Effector memory CD8-positive, alpha-beta T cell (primary cell): ENCODE measurements at places on chromosomes 4 and X.
A peak's percentile ranks its signal among the peaks of the same experiment; 100 is the strongest.

DNA sequence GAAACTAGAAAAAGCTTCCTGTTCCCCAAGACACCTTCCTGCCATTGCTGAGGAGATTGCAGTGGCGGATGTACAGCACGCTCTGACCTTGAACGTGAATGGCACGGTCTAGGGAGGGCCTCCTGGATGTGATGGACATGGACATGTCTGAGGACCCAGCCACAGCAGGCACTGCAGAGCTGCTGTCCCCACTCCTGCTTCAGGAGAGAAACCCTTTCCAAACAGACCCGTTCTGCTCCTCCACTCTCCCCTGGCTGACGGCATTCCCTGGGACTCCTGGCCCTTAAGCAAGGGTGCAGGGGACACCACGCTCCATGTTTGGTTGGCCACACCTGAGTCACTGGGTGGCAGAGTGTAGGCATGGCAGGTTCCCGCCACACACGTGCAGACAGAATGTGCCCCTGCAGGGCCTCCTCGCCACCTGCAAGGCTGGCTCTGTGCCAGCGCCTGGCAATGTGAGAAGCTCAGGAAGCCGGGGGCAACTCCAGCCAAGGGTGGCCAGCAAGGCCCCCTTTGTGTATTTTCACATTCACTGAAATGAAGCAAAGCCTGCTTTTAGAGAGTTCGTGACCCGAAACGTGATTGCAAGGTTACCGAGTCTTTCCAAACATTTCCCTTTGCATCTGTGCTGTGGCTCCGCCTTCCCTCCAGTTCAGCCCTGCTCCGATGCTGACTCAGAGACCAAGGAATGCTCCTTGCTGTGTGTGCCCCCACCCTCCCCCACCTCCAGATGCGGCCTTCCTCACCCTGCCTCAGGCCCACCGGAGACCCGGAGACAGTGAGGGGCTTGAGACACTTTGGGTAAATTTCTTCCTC, 46.1 kb downstream of the HTRA3 start:
- H3K4me1 ChIP-seq: no peaks in the 10 kb centered on the region
- H3K36me3 ChIP-seq: no peaks in the 10 kb centered on the region
- no peak overlapping the region for H3K4me3 ChIP-seq

GRCh38 chr4:173793937-173794510, 264.0 kb upstream of the HAND2 start:
- H3K4me3 ChIP-seq: no peak overlapping the region
- no peak overlapping the region for H3K27ac ChIP-seq
- DNase-seq: no peak
- no peaks in the 10 kb centered on the region for H3K27me3 ChIP-seq
- H3K36me3 ChIP-seq: no peaks in the 10 kb centered on the region

DNA sequence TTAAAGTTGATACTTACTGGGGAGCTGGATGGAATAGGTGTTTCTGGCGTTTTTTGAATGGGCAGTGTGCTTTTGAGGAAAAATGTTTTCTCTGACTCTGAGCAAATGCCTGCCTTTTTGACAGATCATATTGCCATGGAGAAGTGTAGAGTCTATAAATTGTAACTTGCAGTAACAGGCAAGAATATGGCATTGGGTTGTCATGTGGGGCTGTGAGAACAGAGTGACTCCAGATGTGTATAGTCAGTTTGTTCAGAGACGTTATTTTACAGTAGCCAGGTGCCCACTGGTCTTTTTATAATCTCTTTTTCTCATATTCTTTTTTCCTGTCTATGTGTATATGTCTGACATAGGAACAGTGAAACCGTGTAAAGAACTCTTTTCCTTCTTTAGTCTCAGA, 40.8 kb downstream of the RAPGEF2 start:
- H3K4me3 ChIP-seq: no peak overlapping the region
- H3K36me3 ChIP-seq: peaks cover under 1% of the 10 kb centered on the region
- H3K27ac ChIP-seq: no peak overlapping the region
- no peaks in the 10 kb centered on the region for H3K27me3 ChIP-seq
- DNase-seq: no peak
- H3K4me1 ChIP-seq: peaks cover 30% of the 10 kb centered on the region

DNA sequence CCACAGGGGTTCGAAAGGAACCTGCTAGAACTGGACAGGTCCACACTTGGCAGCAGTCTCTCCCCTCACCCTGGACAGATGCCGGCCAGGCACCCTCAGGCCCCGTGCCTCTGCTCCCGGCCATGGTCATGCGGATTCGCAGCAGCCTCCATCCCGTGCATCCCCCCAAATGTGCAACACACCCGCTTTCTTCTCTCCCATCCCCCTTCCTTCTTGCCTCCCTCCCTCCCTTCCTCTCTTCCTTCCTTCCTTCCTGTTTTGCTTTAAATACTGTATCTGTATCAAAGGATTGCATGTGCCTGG, 35.0 kb upstream of the HMX1 start:
- no peak overlapping the region for H3K27ac ChIP-seq
- peaks cover 2% of the 10 kb centered on the region for H3K4me1 ChIP-seq
- DNase-seq: no peak
- H3K4me3 ChIP-seq: no peak overlapping the region

GRCh38 chr4:105546086-105546485, 6.3 kb upstream of the ARHGEF38 start:
- peaks cover 12% of the 10 kb centered on the region for H3K27me3 ChIP-seq
- H3K4me1 ChIP-seq: no peaks in the 10 kb centered on the region
- no peak for DNase-seq
- no peak overlapping the region for H3K4me3 ChIP-seq

DNA sequence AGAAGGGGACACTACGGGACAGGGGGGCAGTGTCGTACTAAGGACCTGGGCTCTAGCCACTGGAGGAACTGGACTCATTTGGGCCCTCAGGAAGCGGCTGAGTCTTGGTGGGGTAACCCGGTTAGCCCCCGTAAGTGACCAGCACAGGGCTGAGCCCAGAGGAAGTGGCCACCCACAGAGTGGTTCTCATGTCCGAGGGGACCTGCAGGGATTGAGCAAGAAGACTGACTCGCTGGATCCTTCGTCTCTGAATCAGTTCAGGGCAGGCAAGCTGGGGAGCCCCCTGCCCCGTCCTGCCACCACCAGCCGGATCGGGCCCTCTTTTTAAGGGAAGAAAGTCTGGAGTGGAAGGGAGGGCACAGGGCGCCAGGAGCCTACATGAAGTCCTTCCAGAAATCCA, 719 bp upstream of the BGN start:
- H3K27me3 ChIP-seq: no peaks in the 10 kb centered on the region
- H3K4me3 ChIP-seq: no peak overlapping the region
- H3K27ac ChIP-seq: no peak overlapping the region
- no peak for DNase-seq
- H3K36me3 ChIP-seq: no peaks in the 10 kb centered on the region

GRCh38 chr4:85496933-85497332, 22.0 kb downstream of the ARHGAP24 start:
- no peak overlapping the region for H3K4me3 ChIP-seq
- H3K36me3 ChIP-seq: no peaks in the 10 kb centered on the region
- DNase-seq: no peak
- H3K4me1 ChIP-seq: no peaks in the 10 kb centered on the region
- H3K27me3 ChIP-seq: no peaks in the 10 kb centered on the region

DNA sequence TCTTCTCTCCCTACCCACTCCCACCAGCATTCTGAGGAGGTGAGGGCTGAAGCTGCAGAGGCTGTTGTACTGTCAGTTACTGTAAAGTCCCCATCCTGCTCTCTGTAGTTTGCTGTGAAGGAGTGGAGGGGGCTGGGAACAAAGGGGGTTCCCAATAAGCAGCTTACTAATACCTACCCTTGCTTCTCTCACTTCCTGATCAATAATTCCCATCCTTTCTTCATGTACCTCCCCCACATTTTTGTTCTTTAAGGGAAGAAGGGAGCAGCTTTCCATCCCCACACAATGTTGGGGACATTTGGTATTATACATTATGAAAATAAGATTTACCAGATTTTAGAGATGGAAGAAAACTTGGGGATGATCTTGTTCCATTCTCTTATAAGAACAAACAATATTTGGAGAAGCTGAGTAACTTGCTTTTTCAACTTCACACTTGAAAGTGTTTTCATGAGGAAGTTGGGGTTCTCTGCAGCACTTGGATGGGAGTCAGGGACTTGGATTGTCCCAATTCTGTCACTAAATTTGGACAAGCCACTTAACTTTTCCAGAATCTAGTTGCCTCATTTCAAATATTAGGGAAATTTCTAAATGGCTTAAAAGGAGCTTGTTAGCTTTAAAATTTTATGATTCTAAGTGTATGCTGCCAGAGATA, 5.4 kb downstream of the TBC1D1 start:
- peaks cover 10% of the 10 kb centered on the region for H3K36me3 ChIP-seq
- DNase-seq: no peak
- H3K27me3 ChIP-seq: no peaks in the 10 kb centered on the region
- no peak overlapping the region for H3K4me3 ChIP-seq
- peaks cover 57% of the 10 kb centered on the region for H3K4me1 ChIP-seq
- H3K27ac ChIP-seq: no peak overlapping the region

- H3K27me3 ChIP-seq: no peaks in the 10 kb centered on the region
- H3K4me1 ChIP-seq: no peaks in the 10 kb centered on the region
- no peaks in the 10 kb centered on the region for H3K36me3 ChIP-seq
- H3K27ac ChIP-seq: no peak overlapping the region
- DNase-seq: no peak
- H3K4me3 ChIP-seq: no peak overlapping the region
Measured at GRCh38 chrX:26597981-26598380, 382.0 kb downstream of the MAGEB5 start.

GRCh38 chr4:48337731-48338130, 3.6 kb upstream of the SLAIN2 start:
- peaks cover 13% of the 10 kb centered on the region for H3K36me3 ChIP-seq
- H3K27ac ChIP-seq: no peak overlapping the region
- H3K4me1 ChIP-seq: peaks cover 18% of the 10 kb centered on the region
- no peak overlapping the region for H3K4me3 ChIP-seq
- no peak for DNase-seq

GRCh38 chr4:136985683-136986082, 546.6 kb downstream of the PCDH18 start:
- no peaks in the 10 kb centered on the region for H3K36me3 ChIP-seq
- no peak overlapping the region for H3K4me3 ChIP-seq
- DNase-seq: no peak
- no peak overlapping the region for H3K27ac ChIP-seq
- H3K27me3 ChIP-seq: no peaks in the 10 kb centered on the region

- H3K4me3 ChIP-seq: no peak overlapping the region
- DNase-seq: no peak
- no peak overlapping the region for H3K27ac ChIP-seq
Measured at GRCh38 chr4:86033171-86033570, 326.7 kb downstream of the MAPK10 start.

- H3K27me3 ChIP-seq: peaks cover 19% of the 10 kb centered on the region
- H3K36me3 ChIP-seq: no peaks in the 10 kb centered on the region
- no peak overlapping the region for H3K27ac ChIP-seq
Measured at GRCh38 chr4:7124689-7125442, 57.0 kb upstream of the GRPEL1 start.

GRCh38 chr4:36852856-36853255, 391.7 kb upstream of the NWD2 start:
- H3K4me3 ChIP-seq: no peak overlapping the region
- DNase-seq: no peak
- H3K27ac ChIP-seq: no peak overlapping the region
- H3K27me3 ChIP-seq: no peaks in the 10 kb centered on the region
- H3K36me3 ChIP-seq: no peaks in the 10 kb centered on the region

DNA sequence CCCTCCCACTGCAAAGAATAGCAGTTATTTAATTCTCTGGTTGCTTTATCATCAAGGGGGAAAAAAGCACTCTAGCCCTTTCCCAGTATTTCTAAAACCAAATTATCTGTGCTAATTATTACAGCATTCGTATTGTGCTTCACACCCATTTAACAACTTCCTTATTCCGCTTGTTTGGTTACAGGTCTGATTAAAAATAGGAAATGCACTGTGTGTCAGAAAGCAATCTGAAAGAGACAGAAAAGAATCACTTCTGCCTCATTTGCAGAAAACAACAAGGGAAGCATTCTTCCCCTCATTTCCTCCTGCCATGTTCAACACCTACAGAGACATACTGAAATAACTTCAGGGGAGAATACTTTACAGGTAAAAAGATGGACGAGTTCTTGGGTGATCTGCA, 114.9 kb upstream of the MAP3K15 start:
- peak overlapping the region; percentile 57 for H3K4me3 ChIP-seq
- no peaks in the 10 kb centered on the region for H3K27me3 ChIP-seq
- DNase-seq: no peak
- H3K36me3 ChIP-seq: peaks cover 21% of the 10 kb centered on the region
- H3K27ac ChIP-seq: peak overlapping the region; percentile 89
- H3K4me1 ChIP-seq: peaks cover 68% of the 10 kb centered on the region

DNA sequence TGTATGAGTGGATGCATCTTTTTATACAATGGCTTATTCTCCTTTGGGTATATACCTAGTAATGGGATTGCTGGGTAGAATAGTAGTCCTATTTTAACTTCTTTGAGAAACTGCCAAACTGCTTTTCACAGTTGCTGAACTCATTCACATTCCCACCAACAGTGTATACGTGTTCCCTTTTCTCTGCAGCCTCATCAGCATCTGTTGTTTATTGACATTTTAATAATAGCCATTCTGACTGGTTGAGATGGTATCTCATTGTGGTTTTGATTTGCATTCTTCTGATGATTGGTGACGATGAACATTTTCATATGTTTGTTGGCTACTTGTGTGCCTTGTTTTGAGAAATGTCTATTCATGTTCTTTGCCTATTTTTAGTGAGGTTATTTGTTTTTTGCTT, 687.0 kb upstream of the EPHA5 start:
- H3K36me3 ChIP-seq: no peaks in the 10 kb centered on the region
- no peak for DNase-seq
- H3K4me3 ChIP-seq: no peak overlapping the region

- no peaks in the 10 kb centered on the region for H3K4me1 ChIP-seq
- peaks cover 6% of the 10 kb centered on the region for H3K27me3 ChIP-seq
- no peaks in the 10 kb centered on the region for H3K36me3 ChIP-seq
- DNase-seq: no peak
- H3K27ac ChIP-seq: no peak overlapping the region
- no peak overlapping the region for H3K4me3 ChIP-seq
Measured at GRCh38 chr4:89539797-89540711, 232.5 kb upstream of the GPRIN3 start.

GRCh38 chr4:150315691-150316090, 237.4 kb downstream of the DCLK2 start:
- H3K36me3 ChIP-seq: peaks cover 5% of the 10 kb centered on the region
- no peaks in the 10 kb centered on the region for H3K27me3 ChIP-seq
- H3K27ac ChIP-seq: no peak overlapping the region
- no peak overlapping the region for H3K4me3 ChIP-seq

- H3K36me3 ChIP-seq: no peaks in the 10 kb centered on the region
- no peak for DNase-seq
- H3K4me3 ChIP-seq: no peak overlapping the region
- H3K4me1 ChIP-seq: no peaks in the 10 kb centered on the region
Measured at GRCh38 chrX:138885886-138886285, 174.4 kb upstream of the FGF13 start.

DNA sequence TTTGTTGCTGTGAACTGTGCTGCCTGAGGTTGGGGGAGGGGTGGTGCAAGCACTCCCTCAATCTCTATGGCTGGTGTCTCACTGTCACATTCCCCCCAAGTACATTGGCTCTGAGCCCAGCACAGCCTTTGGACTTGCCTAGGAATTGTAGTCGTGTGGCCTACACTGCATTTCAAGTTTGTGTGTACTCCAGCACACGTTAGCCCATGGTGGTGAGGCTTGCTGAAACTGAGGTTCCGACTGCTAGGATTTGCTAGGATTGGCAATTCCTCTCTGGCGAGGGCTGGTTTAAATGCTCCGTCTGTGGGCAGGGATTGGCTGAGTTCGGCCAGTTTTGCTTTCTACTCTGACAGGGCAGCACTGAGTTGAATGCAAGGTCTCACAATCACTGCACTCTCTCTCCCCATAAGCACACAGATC, 121.7 kb upstream of the CXXC4 start:
- H3K36me3 ChIP-seq: no peaks in the 10 kb centered on the region
- H3K27ac ChIP-seq: no peak overlapping the region
- H3K4me1 ChIP-seq: no peaks in the 10 kb centered on the region

- H3K27ac ChIP-seq: no peak overlapping the region
- H3K4me1 ChIP-seq: no peaks in the 10 kb centered on the region
- peaks cover 3% of the 10 kb centered on the region for H3K27me3 ChIP-seq
Measured at GRCh38 chr4:77624213-77624612, 18.6 kb downstream of the CXCL13 start.
